Foreskin keratinocyte (primary cell): ENCODE measurements at places on chromosomes 6 and 20.

DNA sequence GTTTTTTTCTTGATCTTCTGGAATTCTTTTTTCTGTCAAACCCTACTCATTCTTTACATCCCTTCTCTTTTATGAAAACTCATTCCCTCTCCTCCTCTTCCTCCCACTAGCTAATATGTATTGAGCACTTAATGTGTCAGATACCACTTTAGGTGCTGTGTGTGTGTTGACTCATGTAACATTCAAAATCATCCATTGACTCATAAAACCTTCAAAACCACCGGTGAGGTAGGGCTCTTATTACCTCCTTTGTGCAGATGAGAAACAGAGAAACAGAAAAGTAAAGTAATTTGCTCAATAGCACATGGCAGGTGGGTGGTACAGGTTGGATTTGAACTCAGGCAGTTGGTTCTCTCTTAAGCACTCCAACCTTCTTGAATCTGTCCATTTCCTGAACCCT lies 136.3 kb upstream of the NEDD9 start:
- peak; percentile 90 for DNase-seq

- DNase-seq: no peak
These were observed 10.5 kb downstream of the PTCHD4 start for GRCh38 chr6:48100588-48100895.

GRCh38 chr20:16346956-16347355 lies 226.3 kb downstream of the KIF16B start:
- DNase-seq: no peak

DNA sequence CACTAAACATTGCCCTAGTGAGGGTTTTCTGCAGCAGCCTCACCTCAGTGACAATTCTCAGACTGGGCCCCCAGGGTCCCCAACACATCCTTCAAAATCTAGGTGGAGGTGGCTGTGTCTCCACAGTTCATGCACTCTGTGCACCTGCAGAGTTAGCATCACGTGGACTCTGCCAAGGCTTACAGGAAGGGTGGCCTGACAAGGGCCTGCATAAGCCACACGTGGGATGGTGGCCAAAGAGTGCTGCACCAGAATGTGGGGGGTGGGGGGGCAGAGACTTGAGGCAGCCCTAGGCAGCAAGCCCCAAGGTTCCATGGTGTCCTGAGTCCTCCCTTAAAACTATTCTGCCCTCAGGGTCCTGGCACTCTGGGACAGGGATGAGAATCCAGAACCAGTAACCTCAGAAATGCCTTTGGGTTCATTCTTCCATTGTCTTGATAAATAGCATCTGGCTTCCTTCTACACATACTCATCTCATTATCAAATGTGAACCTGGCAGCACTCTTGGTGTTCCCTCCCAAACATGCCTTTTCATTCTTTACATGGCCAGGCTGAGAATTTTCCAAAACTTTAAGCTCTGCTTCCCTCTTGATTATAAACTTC lies 1.6 kb upstream of the SERPINB1 start:
- no peak for DNase-seq

- no peak for DNase-seq
These were observed 121.0 kb downstream of the PREX1 start for GRCh38 chr20:48706710-48707365.

DNA sequence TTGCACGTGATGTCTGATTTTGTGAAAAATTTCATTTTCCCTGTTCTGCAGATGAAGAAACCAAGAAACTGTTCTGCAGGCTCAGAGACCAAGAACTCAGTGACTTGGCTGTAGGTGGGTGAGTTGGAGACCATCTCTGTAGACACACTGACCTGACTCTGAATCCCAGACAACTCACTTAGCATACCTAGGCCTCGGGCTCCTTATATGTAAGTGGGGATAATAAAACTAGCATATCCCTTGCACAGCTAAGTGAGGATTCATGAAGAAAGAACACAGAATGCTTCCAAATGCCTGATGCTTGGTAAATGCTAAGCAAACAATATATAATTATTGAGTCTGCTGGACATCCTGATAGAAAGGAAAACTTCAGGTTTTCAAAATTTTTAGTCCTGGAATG lies 70.8 kb downstream of the B3GAT2 start:
- no peak for DNase-seq

DNA sequence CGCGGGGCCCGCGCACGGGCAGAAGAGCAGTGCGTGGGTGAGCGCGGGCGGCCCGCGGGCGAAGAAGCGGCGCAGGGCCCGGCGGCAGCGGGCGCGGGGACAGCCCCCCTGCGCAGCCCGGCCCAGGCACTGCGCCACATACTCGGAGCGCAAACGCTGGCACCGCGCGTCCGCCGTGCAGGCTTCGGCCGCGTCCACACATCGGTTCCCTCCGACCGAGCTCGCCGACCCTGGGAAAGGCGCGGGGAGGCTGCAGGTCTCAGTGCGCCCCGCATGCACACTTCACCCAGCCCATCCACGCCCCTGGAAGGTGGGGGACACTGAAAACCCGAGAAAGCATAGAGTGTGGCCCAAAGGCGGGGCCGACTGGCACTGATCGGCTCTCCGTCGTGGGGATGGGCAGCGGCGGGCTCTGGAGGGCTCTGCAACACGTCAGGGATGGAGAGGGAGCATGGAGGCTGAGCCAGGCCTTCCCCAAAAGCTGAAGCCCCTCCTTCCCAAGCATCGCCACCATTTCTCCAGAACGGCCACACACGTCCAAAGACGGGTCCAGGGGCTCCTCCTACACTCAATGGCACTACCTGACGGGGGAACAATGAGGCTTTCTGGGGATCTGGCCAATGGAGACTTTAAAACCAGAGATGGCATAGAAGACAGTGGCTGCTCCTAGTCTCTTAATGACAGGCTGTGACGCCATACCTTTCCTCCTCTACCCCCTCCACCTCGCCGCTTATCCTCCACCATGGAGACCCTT lies 2.0 kb downstream of the GFRA4 start:
- no peak for DNase-seq

- DNase-seq: no peak
These were observed 51.1 kb downstream of the KCTD20 start for GRCh38 chr6:36493859-36494258.

- no peak for DNase-seq
These were observed 42.1 kb upstream of the SRPK1 start for GRCh38 chr6:35962779-35963560.

DNA sequence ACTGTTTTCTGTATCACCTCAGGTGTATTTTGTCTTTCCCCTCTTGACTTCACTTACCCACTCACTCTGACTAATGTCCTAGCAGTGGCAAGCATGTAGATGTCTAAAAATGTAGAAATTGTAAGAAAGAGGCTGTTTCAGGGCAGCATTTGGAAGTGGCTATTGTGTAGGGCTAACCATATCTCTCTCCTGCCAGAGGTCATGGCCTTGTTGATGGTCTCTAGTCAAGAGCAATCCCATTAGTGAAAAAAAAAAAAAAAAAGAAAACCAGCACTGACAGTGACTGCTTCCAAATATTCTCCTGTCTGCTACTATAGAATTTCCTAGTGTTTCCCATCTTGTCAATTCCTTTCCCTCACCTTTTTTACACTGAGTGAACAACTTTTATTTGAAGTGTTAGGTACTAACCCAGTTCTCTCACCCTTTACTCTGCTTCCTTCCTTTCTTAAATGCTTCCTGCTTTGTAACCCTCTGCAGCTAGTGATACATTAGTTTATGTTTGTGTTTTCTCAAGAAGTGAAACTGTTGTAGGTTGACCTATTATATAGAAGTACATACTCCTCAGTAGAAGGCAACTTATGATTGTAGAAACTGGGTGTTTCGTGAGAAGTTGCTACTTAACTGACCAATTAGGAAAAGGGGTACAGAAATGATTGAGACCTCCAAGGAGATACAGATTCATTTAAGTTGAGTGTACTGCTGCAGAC lies 174.1 kb upstream of the PTPRK start:
- DNase-seq: no peak

GRCh38 chr6:148035806-148036390 lies 306.7 kb upstream of the SASH1 start:
- no peak for DNase-seq

- no peak for DNase-seq
These were observed 331.8 kb upstream of the BTBD3 start for GRCh38 chr20:11585752-11586352.

- no peak for DNase-seq
These were observed 162.4 kb upstream of the KCNG1 start for GRCh38 chr20:51185277-51185676.

GRCh38 chr20:32764005-32764960 lies 2.1 kb downstream of the DNMT3B start:
- no peak for DNase-seq

- no peak for DNase-seq
These were observed 99.3 kb upstream of the PROKR2 start for GRCh38 chr20:5416086-5416485.

- no peak for DNase-seq
These were observed 4.7 kb downstream of the CCN2 start for GRCh38 chr6:131946404-131946991.

DNA sequence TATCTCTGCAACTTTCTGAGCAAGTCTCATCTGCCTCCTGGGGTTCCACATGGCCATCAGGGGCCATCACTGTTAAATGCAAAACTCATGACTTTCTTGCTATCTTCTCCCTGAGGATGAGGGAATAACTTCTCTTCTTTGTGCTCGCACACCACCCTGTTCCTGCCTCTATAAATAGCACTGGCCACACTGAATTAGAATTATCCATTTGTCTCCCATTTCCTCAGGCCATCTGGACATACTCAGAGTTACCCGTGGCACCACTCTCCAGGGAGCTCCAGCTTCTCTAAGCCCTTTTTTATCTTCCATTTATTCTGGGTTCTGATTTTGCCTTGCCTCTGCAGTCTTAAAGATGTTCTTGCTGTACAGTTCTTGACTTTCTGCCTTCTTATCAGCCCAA lies 72.8 kb upstream of the ECI2 start:
- no peak for DNase-seq

DNA sequence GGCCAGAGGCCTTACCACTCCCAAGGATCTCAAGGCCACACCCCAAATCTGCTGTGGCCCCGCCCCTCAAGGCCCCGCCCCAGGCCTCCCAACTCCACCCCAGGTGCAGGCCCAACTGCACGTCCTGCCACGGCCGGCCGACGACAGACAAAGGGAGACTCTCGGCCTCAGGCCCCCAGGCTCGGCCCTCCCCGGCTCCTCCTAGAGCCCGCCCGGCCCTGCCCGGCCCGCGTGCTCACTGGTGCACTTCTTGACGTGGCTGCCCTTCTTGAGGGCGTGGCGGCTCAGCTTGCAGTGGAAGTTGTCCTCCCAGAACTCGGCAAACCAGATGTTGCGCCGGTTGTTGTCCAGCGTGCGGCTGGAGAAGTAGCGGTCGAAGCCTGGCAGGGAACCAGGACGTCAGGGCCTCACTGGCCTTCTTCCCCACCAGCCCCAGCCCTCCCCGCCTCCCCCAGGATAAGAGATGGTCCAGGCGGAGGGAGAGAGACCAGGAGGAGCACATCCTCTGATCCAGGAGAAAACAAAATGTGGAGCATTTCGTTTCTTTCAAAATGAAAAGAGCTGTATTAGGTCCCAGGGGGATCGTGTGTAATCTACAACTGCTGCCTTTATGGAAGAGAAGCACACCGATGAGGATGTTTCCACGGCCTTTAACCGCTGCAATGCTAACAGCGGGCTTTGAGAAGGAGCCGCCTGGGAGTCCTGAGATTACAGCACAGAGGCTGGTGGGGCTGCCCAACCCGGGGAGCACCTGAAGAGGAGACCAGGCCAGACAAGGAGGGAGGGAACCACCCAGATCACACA lies 89.4 kb downstream of the GRM4 start:
- DNase-seq: no peak

- DNase-seq: no peak
These were observed 14.0 kb downstream of the PPARD start for GRCh38 chr6:35356391-35356790.

DNA sequence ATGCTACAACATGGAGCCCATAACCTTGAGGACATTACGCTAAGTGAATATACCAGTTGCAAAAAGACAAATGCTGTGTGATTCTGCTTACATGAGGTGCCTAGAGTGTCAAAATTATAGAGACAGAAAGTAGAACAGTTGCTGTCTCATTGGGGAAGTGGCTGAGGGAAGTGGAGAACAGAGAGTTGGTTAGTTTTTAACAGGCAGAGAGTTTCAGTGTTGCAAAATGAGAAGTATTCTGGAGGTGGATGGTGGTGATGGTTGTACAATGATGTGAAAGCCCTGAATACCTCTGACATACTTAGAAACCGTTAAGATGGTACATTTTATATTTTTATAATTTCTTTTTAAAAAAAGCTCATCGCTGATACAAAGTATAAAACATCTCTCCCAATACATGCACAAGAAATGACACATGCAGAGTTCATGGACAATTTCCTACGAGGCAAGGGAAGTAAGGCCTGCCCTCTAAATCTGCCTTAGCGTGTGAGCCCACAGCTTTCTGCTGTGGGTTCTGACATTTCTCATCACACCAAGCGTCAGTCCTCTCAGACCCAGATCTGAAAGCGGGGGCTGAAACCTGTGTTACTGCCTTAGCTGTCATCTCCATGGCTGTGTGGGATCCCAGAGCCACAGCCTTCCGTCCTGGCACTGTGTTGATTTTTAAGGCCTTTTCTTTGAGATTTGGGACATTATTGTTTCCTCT lies 126.0 kb downstream of the RNASET2 start:
- no peak for DNase-seq

DNA sequence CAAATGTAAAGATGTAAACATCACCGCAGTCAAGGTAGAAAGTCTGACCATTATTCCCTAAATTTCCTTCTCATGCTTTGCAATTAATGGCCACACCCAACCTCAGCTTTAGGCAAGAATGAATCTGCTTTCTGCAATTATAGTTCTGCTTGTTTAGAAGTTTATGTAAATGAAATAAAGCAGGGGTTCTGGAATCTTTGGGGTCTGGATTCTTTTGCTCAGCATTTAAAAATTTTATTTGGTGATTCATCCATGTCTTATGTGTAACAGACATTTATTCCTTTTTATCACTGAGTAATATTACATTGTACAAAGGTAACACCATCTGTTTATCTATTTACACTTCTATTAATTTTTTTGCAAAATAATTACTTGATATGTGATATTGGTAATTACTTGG lies 613.6 kb downstream of the UTRN start:
- DNase-seq: no peak

DNA sequence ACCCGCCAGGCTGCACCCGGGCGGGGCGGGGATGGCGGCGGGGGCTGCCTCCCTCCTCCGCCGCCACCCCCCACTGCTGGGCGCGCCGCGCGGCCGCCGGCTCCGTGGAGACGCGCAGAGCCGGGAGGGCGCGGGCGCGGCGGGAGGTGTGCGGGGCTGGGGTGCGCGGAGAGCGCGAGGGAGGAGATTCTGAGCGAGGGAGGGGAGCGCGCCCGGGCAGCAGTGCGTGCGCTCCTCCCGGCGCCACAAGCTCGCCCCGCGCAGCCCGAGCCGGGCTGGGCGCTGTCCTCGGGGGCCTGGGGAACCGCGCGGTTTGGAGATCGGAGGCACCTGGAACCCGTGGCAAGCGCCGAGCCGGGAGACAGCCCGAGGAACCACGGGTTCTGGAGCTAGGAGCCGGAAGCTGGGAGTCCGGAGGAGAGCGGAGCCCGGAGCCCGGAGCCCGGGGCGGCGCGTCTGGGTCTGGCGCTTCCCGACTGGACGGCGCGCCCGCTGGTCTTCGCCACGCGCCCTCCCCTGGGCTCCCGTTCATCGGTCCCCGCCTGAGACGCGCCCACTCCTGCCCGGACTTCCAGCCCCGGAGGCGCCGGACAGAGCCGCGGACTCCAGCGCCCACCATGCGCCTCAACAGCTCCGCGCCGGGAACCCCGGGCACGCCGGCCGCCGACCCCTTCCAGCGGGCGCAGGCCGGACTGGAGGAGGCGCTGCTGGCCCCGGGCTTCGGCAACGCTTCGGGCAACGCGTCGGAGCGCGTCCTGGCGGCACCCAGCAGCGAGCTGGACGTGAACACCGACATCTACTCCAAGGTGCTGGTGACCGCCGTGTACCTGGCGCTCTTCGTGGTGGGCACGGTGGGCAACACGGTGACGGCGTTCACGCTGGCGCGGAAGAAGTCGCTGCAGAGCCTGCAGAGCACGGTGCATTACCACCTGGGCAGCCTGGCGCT lies at the start of gene NTSR1:
Gene NTSR1, plus strand, starts transcription at position 246 of the 946 bp plus-strand sequence. Its CDS starts 372 bp downstream, at position 618.
- DNase-seq: no peak
